ENCODE measurements at places on chromosomes 5 and 9.

DNA sequence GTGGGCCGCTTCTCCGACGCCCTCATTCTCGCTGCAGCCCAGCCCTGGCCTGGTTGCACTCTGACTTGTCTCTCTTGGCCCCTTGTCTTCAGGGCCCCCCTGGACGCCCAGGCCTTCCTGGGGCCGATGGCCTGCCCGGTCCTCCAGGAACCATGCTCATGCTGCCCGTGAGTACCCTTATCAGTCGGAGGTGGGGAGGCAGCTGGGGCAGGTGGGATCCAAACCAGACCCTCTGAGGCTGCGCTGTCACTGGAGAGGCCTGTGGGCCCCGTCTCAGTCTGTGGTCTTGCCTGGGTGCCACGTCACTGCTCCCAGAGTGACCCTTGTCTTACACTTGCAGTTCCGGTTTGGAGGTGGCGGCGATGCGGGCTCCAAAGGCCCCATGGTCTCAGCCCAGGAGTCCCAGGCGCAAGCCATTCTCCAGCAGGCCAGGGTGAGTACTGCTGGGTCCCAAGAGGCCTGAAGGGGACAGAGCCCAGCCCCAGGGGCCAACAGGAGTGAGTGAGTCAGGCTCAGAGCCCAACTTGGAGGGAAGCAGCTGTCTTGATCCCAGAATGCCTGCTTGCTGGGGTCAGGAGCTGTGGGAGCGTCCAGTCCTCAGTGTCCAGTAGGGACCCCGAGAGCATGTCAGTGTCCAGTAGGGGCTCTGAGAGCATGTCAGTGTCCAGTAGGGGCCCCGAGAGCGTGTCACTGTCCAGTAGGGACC is 109.0 kb downstream of the COL5A1 start:
- no peak for DNase-seq

GRCh38 chr5:116626945-116627679 is 52.5 kb upstream of the SEMA6A start:
- no peak for DNase-seq

GRCh38 chr9:130932255-130933079 is 6.6 kb downstream of the FIBCD1 start:
- no peak for DNase-seq

GRCh38 chr9:97176206-97176605 is 131.3 kb upstream of the CCDC180 start:
- DNase-seq: no peak
